NCI-H2029 treated with DMSO at 0.1 percent for 48 hours (cell line): ENCODE measurements at places on chromosomes 12 and 14.
A peak's percentile ranks its signal among the peaks of the same experiment; 100 is the strongest.

GRCh38 chr14:67977434-67978034 lies 158.0 kb downstream of the RAD51B start:
- DNase-seq = no peak

DNA sequence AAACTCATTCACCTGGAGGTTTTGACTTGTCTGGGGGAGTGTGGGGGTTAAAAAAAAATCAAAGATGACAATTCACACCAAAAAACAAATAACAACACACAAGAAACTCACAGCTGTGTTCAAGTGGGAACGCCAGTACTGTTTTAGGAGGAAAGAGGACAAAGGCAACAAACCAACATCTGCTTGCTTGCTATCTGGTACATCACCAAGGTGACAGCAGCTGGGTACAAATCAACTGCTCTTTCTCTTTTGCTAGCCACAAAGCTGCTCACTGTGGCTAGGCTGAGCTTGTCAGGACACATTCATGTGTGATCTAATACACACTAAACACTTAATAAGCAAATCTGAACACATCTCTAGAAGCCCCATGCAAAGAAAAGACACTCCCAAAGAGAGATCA lies 128.0 kb upstream of the RAP1B start:
- no peak for DNase-seq

GRCh38 chr14:29321646-29322045 lies 555.1 kb downstream of the FOXG1 start:
- no peak for DNase-seq

- no peak for DNase-seq
Measured at GRCh38 chr12:63913929-63914328, 69.4 kb downstream of the SRGAP1 start.

GRCh38 chr12:118424884-118425283 lies 48.5 kb downstream of the SUDS3 start:
- DNase-seq = no peak

DNA sequence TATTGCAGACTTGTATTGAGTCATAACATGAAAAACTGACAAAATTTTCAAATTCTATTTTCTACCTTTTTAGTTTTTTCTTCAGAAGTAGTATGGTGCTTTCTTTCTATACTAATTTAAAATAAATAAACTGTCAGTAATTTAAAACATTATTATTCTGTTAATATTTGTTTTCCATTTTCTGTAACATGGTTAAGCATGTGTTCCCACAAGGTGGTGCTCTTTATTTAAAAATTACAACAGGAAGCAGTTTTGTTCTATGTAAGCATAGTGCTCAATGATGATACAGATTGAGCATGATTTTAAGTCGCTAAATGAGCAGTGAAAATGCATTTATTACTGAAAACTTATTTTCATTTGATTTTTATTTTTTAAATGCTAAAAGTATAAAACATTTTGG lies 114.6 kb downstream of the PPFIA2 start:
- DNase-seq = peak; percentile 34

DNA sequence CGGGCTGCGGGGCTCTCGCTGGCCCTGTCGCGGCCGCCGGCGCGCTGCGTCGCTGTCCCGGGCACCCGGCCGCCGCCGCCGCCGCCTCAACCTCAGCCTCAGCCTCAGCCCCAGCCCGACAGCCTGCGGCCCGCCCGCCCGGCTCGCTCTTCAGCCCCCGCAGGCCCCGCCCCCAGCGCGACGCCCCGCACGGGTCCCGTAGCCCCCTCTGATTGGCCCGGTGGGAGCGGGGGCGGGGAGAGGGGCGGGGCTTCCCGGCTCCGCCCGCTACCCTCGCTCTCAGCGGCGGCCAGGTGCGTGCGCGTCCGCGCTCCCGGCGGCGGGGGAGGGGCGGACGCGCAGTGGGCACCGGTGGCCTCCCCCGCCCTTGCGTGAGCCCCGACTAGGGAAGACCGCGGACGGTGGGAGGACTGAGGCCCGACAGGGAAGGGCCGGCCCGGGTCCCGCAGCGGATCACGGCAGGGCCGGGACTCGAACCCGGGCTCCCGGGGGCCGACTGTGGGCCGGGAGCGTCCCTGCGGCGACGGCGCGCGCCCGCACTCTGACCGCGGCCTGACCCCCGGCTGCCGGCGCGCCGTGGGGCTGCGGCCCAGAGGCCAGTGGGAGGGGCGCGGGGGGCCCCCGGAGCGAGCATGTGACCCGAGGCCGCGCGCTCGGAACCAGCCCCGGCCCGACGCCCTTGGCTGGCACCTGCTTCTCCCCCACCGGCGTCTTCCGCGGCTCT lies at the start of gene PPP1R13B:
PPP1R13B (minus strand) TSS at position 125 of the 724 bp plus-strand sequence. CDS start 268 bp downstream, outside the sequence.
- no peak for DNase-seq

GRCh38 chr12:15458008-15458407 lies 135.7 kb downstream of the PTPRO start:
- DNase-seq = no peak

GRCh38 chr12:28086521-28087155 lies 103.6 kb upstream of the CCDC91 start:
- no peak for DNase-seq

- DNase-seq = peak; percentile 86
Measured at GRCh38 chr12:19744705-19745218, 305.5 kb downstream of the AEBP2 start.

GRCh38 chr12:57196439-57196838 lies 20.2 kb upstream of the NXPH4 start:
- DNase-seq = no peak

DNA sequence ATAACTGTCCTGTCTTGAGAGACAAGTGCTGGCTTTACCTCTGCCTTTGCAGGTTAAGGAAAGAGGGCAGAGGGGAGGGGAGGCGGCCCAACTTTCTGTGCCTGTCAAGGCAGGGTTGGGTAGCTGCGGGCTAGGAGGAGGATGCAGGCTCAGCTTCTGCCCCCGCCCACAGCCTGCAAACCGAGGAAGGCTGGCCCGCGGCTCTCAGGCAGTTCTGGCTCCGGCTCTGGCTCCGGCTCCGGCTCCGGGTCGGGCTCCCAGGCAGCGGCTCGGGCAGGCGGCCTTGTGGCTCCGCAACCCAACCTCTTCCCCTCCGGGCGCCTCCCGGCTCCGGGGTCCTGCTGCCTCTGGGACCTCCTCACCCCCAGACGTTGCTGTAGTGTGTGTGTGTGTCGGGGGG lies 92.9 kb downstream of the TMEM30B start:
- DNase-seq = no peak

- DNase-seq = no peak
Measured at GRCh38 chr12:113425960-113426453, 3.8 kb downstream of the SDSL start.

- DNase-seq = no peak
Measured at GRCh38 chr12:89469361-89469760, 55.2 kb downstream of the GALNT4 start.

GRCh38 chr12:53748072-53748840 lies 3.5 kb downstream of the CISTR start:
- DNase-seq = no peak

DNA sequence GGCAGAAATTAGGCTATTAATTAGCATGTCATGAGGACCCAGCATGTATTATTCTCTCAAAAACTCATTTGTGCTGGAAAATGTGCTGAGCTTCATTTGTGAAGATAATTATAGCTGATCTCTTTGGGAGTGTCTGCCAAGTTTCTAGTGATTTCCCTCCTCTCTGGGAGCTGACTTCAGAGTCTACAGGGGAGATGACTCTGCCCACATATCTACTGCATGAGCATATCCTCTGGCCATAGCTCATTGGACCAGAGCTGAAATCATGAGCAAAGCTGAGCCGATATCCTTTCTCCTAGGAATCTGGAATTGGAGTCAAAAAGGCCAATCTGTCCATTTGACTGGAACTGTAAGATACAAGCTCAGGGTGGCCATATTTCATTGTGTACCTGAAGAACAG lies 5.9 kb downstream of the CCDC198 start:
- no peak for DNase-seq

GRCh38 chr12:104600036-104600712 lies 143.4 kb downstream of the CHST11 start:
- no peak for DNase-seq

DNA sequence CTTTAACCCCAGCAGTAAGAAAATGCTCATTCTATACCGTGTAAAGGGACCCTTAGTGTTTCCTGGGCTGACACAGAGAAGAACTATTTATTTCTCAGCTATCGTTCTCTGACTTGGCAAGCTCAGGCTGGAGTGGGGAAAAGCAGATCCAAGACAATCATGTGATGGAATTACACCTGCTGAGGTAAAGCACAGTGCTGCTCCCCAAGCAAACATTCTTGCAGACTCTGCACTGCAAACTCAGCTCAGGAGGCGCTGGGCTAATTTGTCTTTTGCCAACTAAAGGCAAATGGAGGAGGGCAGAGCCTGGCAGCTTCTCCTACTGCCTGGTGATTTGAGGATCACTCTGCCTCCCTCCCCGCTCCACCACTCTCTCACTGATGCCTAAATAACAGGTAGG lies 57.8 kb upstream of the FUT8 start:
- DNase-seq = no peak

DNA sequence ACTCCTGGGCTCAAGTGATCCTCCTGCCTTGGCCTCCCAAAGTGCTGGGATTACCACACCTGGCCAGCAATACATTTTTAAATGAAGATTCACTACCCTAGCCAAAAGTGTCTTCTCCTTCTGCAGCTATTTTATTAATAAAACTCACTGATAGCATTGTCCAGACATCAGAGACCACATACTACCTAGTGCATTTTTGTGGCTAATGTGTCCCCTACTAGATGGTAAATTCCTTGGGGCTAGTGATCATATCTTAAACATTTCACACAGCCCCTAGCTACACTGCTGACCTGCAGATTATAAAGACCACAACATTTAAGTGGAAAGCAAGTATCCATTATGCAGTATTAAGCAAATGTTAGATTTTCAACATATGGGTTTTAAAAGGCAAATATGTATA lies 17.0 kb downstream of the DTD2 start:
- DNase-seq = no peak

DNA sequence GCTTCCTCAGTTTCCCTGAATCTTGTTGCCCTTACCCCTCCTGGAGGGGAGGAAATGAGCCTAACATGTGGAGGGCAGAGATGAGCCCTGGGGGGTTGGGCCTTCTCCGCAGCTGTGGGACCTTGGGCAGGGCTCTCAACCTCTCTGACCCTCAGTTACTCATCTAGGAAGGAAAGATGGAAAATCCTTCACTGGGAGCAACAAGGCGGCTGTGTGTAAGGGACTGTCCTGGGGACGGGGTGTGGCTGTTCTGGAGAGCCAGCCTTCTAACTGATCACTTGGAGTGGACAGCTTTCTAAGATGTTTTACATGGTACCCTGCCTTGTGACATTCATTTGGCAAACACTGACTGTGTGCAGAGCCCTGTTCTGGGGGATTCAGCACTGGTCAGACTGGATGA lies 14.7 kb downstream of the BEGAIN start:
- DNase-seq = no peak

DNA sequence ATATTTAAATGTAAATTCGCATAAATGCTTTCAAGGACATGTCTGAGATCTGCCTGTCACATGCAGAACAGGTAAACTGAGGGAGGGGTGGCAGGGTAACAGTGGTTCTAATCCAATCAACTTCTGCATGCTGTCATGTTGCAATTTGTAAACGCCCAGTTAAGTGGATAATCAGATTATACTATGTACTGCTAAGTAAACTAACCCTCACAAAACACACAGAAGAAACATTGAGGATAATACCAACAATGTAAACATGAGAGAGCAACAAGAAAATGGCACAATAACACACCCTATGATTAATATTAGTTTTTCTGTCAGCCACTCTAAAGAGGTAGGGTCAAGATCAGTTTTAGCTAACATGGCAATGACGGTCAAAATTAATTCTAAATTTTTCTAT lies 123.7 kb downstream of the KIF21A start:
- DNase-seq = no peak

GRCh38 chr12:96980991-96981414 lies 73.9 kb downstream of the NEDD1 start:
- no peak for DNase-seq

DNA sequence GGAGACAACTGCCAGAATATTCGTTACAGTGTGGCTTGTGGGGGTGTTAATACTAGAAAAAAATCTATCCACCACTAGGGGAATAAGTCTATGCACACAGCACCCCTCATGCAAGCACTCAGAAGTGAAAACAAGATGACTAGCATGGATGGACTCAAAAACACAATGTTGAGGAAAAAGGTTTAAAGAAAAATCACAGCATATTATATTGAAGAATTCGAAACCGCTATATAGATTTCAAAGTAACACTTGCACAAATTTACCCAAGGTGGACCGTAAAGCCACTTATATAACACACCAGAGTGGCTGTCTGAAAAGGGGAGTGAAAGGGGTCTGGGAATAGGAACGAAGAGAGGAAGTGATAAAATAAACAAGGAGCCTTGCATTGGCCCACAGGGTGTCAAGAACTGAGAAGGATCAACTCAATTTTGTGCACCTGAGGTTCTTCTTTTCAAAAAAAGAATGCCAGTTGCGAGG lies 544 bp downstream of the ABCD4 start:
- no peak for DNase-seq

- DNase-seq = no peak
Measured at GRCh38 chr12:55875704-55876467, 33.1 kb upstream of the MMP19 start.

DNA sequence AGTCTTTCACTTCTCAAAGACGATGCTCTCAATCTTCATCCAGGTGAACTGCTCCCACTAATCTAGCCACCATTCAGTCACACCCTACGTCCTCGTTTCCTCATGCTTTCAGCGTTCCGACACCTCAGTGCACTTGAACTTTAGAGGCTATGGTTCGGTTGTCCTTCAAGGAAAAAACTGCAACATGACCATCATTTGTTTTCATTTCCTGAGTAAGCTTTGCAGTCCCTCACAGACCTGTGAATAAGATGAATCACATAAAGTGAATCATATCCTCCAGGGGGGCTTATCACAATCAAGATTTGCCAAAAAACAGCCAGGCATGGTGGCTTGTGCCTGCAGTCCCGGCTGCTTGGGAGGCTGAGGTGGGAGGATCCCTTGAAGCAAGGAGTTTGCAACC lies 80.2 kb downstream of the TMCC3 start:
- DNase-seq = no peak

DNA sequence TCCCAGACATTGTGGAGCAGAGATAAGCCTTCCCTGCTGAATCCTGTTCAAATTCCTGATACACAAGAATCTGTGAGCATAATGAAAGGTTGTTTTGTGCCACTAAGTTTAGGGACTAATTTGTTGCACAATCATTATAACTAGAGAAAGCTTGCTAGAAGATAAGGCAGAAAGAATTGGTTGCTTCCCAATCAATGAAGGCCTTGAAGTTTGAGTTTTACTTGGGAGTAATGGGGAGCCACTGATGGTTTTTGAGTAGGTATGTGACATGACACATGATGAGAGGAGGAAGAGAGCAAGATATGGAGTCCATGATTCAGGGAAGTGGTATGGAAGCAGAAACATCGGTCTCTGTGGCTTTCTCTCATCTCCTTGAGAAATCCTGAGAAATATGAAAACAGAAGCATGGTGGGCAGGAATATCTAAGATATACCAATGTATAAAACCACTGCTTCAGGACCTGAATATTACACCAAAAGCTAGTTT lies 13.3 kb upstream of the TCP11L2 start:
- DNase-seq = no peak

DNA sequence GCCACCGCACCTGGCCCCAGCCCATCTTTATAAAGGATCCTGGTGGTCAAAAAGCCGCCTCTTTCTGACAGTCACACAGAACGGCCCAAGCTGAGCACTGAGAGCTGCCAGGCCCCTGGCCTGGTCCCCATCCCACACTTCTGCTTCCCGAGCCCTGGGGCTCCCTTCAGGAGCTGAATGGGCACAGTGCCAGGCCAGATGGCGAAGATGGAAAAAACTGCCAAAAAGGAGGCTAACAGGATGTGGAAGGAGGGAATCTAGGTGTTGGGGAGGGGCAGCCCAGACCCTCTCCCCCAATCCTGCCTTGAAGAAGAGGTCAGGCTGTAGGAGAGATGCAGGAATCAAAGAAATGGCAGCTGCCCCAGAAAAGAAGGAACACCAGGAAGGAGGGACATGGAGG lies 5.0 kb downstream of the LPAR5 start:
- DNase-seq = no peak

GRCh38 chr12:98924-99352 lies 32.4 kb downstream of the IQSEC3 start:
- no peak for DNase-seq
